ENCODE measurements at places on chromosomes 1 and 21.

- DNase-seq = peak; percentile 47
Measured at GRCh38 chr1:167491586-167492461, 26.5 kb downstream of the CD247 start.

DNA sequence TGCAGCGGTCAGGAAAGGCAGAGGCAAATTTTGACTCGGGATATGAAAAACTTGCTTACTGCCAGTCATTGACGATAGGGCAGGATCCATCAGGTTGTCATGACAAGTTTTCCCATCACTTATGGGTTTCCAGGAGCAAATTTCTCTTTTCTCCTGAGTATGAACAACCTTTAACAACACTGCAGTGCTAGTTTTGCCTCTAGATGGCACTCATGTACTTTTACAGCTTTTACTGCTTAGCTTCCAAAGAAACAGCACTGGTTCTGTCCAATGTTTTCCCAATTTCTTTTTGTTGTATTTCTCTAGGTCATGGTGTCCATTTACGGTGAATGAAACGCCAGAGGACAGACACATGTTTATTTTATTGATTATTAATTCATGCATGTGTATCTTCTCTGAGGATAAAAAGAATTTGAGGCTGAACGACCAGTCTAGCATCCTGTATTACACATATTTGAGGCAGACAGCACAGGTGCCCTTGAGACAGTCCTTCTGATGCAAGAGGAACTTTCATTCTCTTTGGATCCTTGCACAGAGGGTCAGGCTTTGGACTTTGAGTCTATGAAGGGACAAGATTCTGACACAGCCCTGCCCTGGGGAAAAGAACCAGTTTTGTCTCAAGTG lies 112.3 kb upstream of the TRABD2B start:
- DNase-seq = peak; percentile 23

- DNase-seq = no peak
Measured at GRCh38 chr1:159897962-159898361, 2.0 kb downstream of the CFAP45 start.

- no peak for DNase-seq
Measured at GRCh38 chr1:117096951-117097408, 24.6 kb downstream of the TRIM45 start.

DNA sequence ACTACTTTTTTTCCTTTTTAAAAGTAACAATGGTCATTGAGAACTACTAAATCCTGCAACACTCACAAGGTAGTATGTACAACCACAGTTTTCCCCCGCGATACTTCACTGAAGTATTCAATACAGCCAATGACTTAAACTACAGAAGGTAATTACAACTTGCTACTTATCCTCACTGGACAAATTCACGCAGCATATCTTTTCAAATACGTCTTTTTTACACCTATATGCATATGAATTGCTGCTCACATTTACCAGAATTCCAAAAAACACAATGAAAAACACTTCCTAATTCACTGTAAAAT lies 12.4 kb downstream of the NRIP1 start:
- no peak for DNase-seq

- no peak for DNase-seq
Measured at GRCh38 chr21:44402323-44403105, 49.1 kb downstream of the TRPM2 start.

GRCh38 chr1:236018885-236019453 lies 45.9 kb downstream of the NID1 start:
- DNase-seq = no peak

DNA sequence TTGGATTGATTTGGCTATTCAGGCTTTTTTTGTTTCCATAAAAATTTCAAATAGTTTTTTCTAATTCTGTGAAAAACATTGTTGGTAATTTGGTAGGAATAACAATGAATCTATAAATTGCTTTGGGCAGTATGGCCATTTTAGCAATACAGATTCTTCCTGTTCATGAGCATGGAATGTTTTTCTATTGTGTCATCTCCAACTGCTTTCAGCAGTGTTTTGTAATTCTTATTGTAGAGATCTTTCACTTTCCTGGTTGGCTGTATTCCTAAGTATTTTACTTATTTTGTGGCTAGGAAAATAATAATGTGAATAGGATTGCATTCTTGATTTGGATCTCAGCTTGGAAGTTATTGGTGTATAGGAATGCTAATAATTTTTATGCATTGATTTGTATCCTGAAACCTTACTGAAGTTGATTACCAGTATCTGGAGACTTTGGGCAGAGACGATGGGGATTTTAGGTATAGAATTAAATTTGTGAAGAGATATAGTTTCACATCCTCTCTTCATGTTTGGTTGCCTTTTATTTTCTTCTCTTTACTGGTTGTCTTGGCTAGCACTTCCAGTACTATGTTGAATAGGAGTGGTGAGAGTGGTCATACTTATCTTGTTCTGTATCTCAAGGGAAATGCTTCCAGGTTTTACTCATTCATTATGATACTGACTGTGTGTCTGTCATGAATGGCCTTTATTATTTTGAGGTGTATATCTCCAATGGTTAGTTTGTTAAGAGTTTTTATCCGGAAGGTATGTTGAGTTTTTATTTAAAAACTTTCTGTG lies 57.3 kb downstream of the DRAM2 start:
- DNase-seq = no peak

DNA sequence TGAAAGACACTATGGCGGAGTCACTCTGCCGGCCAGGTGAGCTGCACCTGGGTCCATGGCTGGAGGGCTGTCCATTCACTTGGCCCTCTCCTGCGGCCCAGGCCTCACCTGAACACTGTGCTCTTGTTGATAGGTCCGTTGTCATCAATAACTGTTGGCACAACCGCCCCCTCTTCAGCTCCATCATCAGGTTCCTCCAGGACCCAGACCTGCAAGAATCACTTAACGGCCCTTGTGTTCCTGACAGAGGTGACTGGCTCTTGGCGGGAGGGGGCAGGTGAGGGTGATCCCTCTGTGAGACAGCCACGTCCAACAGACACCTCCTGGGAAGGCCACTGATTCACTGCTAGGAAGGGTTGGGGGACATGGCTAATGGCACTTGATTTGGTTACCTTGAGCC lies 54.9 kb downstream of the INAVA start:
- no peak for DNase-seq

DNA sequence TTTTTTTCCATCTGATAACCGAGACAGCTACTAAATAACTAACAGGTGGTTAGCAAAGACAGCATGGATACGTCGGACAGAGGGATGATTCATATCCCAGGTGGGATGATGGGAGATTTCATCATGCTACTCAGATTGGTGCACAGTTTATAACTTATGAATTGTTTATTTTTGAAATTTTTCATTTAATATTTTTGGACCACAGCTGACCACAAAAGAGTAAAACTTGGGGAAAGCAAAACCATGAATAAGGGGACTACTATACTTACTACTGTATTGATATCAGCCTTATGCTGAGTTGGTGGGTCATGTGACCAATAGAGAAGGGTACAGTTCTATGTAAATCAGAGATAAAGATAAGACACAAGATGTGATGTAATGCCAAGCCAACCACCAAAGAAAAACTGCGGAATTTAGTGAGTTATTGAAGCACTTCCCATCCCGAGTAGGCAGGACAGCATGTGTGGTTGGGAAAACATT lies 248.1 kb upstream of the C1orf105 start:
- DNase-seq = no peak

GRCh38 chr1:109298666-109299557 lies 7.9 kb downstream of the MYBPHL start:
- DNase-seq = peak; percentile 15

GRCh38 chr1:89903550-89903949 lies 82.7 kb downstream of the LRRC8D start:
- no peak for DNase-seq

GRCh38 chr1:7510389-7510931 lies 260.6 kb upstream of the VAMP3 start:
- no peak for DNase-seq

DNA sequence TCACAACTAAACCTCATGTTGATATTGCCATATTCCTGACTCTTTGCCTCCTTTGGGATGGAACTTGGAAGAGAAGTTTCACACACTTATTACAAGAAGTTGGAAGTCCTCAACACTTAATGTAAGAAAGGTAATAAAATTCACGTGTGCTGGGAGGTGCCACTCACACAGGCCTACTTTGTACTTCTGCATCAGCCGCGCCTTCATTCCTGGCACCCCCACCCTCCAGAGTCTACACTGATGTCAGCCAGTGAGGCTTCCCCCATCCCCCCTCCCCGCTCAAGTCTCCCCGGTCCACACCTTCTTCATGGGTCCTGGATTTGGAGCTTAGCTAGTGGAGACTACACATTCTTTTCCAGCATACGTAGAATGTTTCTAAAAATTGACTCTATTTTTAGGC lies 24.8 kb upstream of the SLC45A1 start:
- DNase-seq = no peak

DNA sequence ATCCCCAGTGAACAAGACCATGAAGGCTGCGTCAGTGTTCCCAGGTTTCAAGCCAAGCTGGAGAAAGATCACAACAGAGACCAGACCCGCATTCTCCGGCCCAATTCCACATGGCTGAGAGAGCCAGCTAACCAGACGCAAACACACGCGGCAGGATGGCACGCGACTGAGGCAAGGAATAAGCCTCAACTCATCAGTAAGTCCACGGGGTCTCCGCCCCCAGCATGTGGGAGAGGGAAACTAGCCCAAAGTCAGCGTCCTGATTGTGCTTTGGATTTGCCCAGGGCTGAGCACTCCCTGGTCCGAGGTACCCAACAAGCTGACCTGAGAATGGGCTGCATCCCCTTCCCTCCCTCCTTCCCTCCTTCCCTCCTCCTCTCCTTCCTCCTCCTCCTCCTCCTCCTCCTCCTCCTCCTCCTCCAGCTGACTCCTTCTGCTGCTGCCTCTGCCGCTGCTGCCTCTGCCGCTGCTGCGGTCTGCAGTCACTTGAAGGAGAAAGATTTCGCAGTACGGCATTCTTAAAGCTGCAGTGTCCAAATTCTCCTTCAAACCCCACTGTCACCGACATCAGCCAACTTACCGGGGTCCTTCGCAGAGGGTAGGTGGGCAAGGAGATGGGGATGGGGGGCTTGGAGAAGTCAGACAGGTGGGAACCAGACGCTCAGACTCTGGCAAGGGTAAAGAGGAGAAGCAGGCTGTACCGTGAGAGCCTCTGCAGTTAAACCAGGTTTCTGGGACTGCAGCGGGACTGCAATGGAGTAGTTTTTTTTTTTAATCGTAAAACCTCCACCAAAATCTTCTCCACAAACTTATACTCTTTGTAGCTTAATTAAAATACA lies 33.0 kb upstream of the H6PD start:
- no peak for DNase-seq

DNA sequence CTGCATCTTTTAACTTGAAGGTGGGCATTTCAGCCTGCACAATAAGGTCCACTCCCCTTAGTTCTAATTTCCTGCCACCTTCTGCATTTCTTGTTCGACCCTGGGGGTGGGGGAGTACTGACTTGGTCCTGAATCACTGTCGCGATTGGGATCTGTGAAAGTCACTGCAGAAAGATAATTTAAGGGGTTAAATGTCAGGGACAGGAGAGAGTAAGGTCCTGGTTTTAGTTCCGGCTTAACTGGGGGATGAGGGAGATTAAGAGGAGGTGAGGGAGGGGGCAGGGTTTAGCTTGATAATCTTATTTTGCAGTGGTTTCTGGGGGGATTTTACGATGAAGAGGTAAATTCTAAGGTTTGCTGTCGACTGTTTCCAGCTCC lies 128.1 kb downstream of the MRPS6 start:
- peak; percentile 25 for DNase-seq

GRCh38 chr1:234950598-234950997 lies 178.0 kb downstream of the TOMM20 start:
- DNase-seq = no peak

DNA sequence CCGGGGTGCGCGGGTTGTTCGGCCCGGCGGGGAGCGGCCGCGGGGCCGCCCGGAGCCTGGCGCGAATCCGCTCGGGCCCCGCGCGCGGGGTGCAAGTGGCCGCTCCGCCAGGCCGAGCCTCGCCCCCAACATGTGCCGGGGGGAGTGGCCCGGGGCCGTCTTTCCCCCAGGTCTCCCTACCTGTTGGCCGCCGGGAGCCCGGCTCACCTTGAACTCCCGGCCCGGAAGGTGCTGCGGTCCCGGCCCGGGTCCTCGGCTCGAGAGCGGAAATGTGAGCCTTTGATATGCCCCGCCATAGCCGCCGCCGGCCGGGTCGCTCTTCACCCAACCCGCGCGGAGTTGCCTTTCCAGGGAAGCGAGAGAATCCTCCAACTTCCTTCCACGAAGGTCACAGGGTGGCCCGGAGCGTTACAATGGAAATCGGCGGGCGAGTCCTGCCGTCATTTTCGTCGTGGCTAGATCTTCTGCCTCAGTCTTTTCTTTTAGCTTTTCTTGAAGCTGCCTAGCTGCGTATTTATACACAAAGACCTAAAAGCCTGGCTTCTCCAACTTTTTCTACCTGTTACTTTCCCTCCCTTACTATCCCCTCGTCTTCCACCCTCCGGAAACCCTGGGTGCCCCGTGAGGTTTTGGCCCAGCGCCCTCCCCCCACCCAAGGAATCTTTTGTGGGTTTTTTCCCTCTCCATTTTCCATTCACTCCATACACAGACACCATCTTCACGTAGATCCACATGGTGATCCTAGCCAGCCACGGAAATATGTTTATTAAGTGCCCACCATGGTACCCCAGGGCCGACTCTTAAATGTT lies 867 bp downstream of the PTGFRN start:
- DNase-seq = no peak

- no peak for DNase-seq
Measured at GRCh38 chr1:226601456-226601855, 52.9 kb downstream of the STUM start.

- no peak for DNase-seq
Measured at GRCh38 chr1:39205781-39206464, 1.4 kb downstream of the MACF1 start.

DNA sequence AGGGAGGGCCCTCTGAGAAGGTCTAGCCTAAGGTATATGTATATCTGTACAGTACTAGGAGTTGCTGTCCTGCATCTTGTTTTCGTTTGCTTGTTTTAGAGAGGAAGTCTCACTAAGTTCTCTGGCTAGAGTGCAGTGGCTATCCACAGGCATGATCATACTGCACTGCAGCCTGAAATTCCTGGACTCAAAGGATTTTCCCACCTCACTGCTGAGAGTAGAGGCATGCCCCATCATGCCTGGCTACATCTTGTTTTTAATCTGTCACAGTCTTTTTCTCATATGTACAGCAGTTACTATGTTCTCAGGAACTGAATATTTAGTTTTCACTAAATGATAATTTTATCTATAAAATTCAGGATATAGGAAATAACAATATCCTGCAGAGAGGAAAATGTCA lies 15.3 kb upstream of the PYHIN1 start:
- DNase-seq = no peak

DNA sequence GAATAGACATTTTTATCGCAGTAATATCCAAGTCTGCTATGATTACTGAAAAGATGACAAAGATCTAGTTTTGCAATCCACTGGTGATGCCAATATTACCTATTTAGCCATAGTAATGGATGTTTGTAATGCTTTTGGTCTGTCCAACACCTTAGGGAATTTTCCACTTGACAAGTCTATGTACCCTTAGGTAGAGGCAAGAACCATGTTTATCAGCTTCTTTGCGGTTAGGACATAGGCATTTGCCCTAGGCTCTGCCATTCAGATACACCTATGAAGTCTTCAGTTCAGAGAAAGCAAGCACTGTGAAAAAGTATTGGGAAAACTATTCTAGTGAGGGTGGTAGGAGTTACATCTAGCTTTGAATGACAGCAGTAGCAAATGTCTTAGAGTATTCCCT lies 40.2 kb upstream of the SLC35D1 start:
- no peak for DNase-seq

GRCh38 chr1:188122646-188123045 lies 1293.9 kb downstream of the PLA2G4A start:
- DNase-seq = no peak

GRCh38 chr1:205670611-205671430 lies 9.5 kb downstream of the SLC45A3 start:
- no peak for DNase-seq
